Erythroblast (primary cell): ENCODE measurements at places on chromosomes 12 and 14.

- peak; percentile 50 for DNase-seq
Measured at GRCh38 chr14:73630009-73630780, 14.6 kb upstream of the DNAL1 start.

DNA sequence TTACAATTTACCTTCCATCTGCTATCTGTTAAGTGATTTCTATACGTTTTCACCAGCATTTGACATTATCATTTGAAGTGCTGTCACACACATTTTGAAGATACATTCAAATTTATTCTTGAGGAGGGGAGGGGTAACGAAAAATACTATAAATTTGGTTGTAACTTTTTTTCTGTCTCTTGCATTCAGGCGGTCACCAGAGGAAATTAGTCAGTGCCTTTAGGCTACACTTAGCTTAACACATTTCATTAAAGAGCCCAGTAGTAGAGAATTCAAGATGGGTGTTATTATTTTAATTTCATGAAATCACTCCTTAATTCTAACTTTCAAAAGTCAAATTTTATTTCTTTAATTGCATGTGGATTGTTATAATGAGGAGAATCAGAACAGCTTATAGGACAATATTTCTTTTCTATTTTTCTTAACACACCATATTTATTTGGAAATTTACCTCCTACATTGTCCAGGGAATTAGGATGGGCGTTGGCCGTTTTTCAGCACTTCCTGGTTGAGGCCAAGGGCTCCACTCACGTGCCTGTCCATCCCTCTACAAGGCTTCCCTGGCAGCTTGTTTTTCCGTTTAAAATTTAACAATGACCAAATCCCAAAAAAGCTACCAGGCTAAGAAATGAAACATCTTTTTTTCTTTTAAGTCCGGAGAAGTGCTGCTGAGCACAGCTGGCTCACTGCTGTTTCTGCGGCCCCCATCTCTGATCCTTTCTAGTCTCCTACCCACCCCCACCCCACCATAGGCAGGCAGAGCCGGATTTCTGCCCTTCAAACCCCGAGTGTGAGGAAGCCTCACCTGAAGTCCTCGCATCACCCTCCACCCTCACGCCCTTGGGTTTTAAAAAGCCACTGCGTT, 1.1 kb upstream of the FAR2 start:
- no peak for DNase-seq

GRCh38 chr12:74722709-74723108, 185.1 kb downstream of the ATXN7L3B start:
- no peak for DNase-seq

GRCh38 chr14:51116682-51117081, 21.8 kb upstream of the TRIM9 start:
- DNase-seq, result no peak

- no peak for DNase-seq
Measured at GRCh38 chr12:124392667-124393413, 97.9 kb downstream of the RFLNA start.

GRCh38 chr14:34676516-34677211, 37.7 kb downstream of the CFL2 start:
- no peak for DNase-seq

DNA sequence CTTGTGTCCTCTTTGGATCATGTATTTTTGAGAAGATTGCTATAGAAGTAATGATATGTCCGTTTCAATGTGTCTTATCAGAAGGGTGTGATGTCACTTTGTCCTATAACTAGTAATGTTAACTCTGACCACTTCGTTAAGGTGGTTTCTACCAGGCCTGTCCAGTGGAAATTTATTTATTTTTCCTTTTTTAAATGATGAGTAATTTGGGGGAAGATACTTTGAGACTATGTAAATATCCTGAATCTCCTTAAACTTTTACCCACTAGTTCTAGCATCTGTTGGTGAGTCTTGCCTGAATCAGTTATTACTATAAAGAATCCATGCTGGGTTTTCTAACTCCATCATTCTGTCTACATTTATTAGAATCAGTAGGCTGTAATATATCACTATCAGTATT, 15.3 kb downstream of the EP400 start:
- no peak for DNase-seq
